ENCODE measurements at places on chromosomes 4 and X.

DNA sequence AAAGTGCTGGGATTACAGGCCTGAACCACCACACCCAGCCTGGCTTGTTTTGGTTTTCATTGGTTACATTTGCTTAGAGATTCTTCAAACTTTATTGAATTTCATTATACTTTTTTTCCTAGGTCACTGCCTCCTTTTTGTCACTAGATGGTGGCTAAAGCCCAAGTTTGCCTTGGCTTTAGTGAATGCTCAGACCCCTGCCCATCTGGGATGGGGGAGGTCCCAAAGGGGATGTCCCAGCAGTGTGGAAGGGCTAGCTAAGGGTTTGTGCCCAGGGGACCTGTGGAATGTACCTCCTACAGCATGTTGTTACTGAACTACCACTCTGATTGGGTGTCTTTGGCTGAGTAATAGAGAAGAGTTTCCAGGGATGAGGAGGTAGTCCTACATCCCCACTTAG lies 58.4 kb downstream of the CEP135 start:
- no peak for DNase-seq

GRCh38 chrX:38804432-38804681 lies 3.1 kb downstream of the MID1IP1 start:
- no peak for DNase-seq

DNA sequence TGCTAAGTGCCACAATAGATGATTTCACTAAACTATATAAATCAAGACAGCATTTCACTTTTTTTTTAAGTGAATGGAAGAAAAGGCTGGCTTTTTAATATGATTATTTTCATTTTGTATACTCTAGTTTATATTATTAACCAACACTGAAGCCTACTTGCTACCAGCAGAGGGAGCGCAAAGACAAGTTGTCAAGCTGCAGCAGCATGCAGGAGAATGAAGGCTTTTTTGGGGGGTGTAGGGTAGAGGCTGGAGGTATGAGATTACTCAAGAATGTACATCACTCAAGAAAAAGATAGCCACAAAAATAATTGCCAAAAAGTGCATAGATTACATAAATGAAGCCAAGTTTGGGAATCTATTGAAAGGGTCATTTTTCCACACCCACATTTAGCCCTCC lies 519.5 kb downstream of the FGF13 start:
- no peak for DNase-seq

- DNase-seq, result no peak
Measured at GRCh38 chr4:75054078-75054477, 121.2 kb downstream of the PARM1 start.

DNA sequence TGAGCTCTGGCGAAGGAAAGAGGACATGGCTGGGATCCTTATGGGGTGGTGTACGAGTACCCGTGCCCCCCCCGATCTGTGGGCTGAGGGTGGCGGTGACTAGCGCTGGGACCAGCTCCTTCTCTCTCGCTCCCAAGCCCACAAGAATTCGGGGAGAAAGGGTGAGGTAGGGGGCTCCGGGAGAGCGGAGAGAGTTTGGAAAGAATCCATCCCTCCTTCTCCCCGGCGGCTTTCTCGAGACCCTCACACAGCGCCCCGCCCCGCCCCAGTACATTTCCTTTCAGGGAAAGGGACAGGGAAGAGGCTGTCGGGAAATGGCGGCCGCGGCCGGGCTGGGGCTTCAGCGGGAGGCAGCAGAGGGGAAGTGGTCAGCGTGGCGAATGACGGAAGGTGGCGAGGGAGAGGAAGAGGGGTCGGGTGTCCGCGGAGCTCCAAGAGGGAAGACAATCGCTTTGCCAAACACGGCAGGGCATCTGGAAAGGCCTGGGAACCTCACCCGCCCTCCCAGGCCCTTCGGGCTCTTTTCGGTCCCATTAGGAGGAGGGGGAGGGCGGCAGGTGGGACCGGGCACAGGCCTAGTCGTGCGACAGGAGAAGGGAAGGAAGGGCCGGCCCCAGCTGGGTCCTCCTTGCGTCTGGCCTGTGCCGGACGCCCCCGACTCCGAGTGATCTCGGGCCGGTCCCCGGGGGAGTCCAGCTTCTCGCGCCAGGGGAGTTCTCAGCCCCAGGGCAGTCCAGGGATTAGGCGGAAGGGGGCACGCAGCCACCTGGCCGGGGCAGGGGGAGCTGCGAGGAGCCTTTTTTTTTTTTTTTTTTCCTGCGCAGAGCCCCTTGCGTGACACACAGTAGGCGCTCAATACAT lies 10.2 kb downstream of the HNRNPH2 start:
- no peak for DNase-seq

GRCh38 chrX:136662976-136663375 lies 15.0 kb downstream of the CD40LG start:
- no peak for DNase-seq

- no peak for DNase-seq
Measured at GRCh38 chrX:102739657-102740056, 19.1 kb downstream of the GPRASP3 start.

- no peak for DNase-seq
Measured at GRCh38 chr4:27191592-27191991, 331.0 kb downstream of the STIM2 start.

DNA sequence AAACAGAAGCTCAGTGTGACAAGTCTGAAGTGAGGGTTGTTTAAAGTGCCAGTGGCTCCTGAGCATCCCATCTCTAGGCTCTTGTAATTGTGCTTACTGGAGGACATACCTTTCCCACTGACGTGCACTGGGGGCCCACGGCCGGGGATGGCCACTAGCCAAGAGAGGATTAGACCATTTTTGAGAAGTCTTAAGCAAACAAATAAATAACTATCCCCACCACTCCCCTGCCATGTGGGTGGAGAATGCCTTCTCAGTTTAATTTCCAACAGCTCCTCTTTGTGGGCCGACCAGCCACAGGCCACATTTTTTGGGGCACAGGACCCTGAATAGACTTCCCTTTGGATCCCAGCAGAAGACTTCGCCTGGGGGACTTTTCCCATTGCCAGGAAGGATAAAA lies 125.0 kb upstream of the MSX1 start:
- no peak for DNase-seq
